HCT116 (cell line): ENCODE measurements at places on chromosomes 3 and 15. TPM values are rescaled to one million over a fixed set of nuclear protein-coding genes. Genes with fewer than 3 reads are reported as not detected.
A peak's percentile ranks its signal among the peaks of the same experiment; 100 is the strongest.

The TCF12 gene
- total RNA-seq, result 71.6 TPM

The CCR8 gene
- total RNA-seq, result not detected

The CLDN18 gene
- 0.17 TPM for total RNA-seq

The MORC1 gene
- total RNA-seq, result not detected

GRCh38 chr3:172751175-172751704 is 714 bp downstream of the ECT2 start:
- no peak for DNase-seq
- H3K36me3 ChIP-seq, result peaks cover 9% of the 10 kb centered on the region
- peak overlapping the region; percentile 71 for H3K27ac ChIP-seq
- peak overlapping the region; percentile 92 for H3K4me3 ChIP-seq

- DNase-seq, result no peak
- H3K4me3 ChIP-seq, result no peak overlapping the region
These were observed 576.9 kb upstream of the NECTIN3 start for GRCh38 chr3:110494728-110495127.

GRCh38 chr15:94086341-94086740 is 145.0 kb upstream of the MCTP2 start:
- H3K27me3 ChIP-seq, result peaks cover 7% of the 10 kb centered on the region
- DNase-seq, result no peak
- no peak overlapping the region for H3K27ac ChIP-seq

DNA sequence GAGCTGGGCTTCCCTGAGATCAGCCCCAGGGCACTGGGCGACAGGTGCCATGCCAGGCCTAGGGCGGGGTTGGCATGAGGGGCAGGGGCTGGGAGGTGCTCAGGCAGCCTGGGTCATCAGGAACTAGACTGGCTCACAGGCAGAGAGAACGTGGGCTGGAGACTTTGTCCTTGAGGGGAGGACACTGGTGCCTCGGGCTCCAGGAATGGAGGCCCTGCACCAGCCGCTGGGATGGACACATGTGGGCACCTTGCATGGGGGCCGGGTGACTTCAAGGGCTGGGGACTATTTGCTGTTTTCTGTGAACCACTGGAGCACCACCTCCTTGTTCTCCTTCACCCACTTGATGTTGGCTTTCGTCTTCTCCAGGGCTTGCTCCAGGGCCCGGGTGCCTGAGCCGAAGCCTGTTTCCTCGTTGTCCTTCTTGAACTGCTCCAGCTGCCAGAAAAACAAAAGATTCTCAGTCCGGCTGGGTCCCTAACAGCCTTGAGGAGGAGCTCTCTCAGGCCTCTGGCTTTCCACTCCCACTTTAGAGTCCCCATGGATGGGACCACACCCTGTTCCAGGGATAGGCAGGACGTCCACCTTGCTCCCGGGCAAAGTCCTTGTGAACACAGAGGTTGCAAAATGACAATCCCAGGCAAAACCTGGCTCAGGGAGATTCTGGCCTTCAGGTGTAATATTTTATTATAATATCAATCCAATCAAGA is 9.1 kb downstream of the MESP2 start:
- peaks cover 8% of the 10 kb centered on the region; the same call in 1 of the 2 replicates for H3K4me1 ChIP-seq
- H3K36me3 ChIP-seq, result no peaks in the 10 kb centered on the region
- no peak overlapping the region for H3K27ac ChIP-seq
- H3K4me3 ChIP-seq, result no peak overlapping the region
- no peaks in the 10 kb centered on the region for H3K27me3 ChIP-seq

- no peak overlapping the region for H3K4me3 ChIP-seq
- no peak overlapping the region for H3K27ac ChIP-seq
- H3K36me3 ChIP-seq, result no peaks in the 10 kb centered on the region
These were observed 1476.9 kb downstream of the OTOL1 start for GRCh38 chr3:162973428-162973917.
